ENCODE measurements at places on chromosomes 1 and 21.

GRCh38 chr1:235802573-235803346 is 63.9 kb downstream of the LYST start:
- no peak for DNase-seq

GRCh38 chr1:94793296-94793656 is 26.9 kb upstream of the SLC44A3 start:
- DNase-seq, result no peak

GRCh38 chr1:116693759-116694480 is 26.4 kb upstream of the IGSF3 start:
- DNase-seq, result no peak

DNA sequence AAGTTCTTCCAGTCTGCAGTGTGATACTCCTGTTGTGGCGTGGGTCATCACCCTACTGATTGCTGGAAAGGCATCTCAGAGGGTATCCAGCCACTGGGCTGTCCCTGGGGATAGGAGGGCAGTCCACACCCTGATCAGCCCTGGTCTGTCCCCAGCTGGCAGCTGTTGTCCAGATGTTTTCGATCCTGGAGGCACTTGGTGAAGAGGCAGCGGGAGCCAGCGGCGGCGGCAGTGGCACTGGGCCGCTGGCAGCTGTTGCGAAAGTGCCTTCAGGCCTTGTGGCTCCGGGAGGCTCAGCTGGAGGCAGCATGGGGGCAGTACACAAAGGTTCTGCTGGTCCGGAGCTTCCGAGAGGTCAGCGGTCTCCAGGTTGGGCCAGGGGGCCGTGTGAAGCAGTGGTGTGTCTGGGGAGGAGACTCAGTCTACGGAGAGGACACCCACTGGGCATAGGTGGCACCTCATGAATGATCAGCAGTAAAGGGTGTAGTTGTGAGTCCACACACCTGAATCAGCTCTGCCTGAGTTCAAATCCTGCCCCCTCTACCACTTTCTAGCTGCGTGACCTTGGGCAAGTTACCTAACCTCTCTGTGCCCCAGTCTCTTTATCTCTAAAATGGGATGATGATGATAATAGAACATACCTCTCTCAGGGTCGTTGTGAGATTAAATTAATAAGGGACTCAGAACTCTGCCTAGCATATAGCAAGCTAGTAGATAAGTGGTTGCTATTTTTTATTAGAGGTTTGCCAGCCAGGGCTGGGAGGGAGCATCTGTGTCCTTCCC is 6.1 kb downstream of the C1orf167 start:
- DNase-seq, result no peak

- DNase-seq, result peak; percentile 84
These were observed 378.9 kb downstream of the KCNH1 start for GRCh38 chr1:210754878-210755665.

- DNase-seq, result no peak
These were observed 56.7 kb upstream of the GFI1 start for GRCh38 chr1:92543131-92544055.

DNA sequence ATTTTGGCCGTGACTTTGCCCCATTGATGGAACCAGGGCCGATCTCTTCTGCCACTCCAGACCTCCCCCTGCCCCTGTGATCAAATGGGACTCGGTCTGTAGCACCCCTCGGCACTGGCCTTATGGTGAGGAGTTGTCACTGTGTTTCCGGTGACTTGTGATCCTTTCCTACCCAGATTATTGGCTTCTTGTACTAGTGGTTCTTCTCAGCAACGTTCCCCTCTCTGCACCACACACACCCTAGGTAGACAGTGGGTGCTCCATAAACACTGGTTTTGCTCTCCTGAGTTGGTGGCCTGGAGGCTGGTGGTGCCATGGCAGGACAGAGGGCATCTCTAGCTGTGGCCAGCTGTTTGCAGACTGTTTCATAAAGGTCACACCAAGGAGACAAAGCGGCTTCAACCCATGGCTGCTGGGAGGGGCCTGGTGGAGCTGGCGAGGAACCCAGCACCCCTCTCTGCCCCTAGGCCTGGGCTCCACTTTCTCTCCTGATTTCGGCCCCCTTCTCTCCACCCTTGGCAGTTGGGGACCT is 50.7 kb downstream of the DHRS3 start:
- DNase-seq, result no peak

GRCh38 chr1:161738627-161739287 is 10.8 kb upstream of the DUSP12 start:
- peak; percentile 10 for DNase-seq

DNA sequence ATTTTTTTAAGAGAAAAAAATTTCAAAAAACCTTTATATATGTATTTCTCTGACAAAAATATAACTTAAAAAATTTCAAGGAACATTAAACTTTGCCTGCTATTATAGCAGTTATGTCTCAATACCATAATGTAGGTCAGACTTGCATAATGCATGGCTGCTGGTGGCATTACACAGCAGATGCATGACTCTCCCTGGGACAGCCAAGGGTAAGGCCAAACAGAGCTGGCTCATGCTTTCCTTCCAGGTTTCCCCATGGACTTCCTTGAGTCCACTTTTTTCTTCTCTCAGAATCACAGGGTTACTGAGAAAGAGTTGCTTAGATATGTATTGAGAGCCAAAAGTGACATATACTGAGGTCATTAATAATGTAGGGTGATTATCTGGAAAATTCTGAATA is 43.7 kb downstream of the RHOU start:
- no peak for DNase-seq

- DNase-seq, result no peak
These were observed 205.2 kb downstream of the MATN1 start for GRCh38 chr1:30518186-30518585.

- peak; percentile 50 for DNase-seq
These were observed 31.4 kb downstream of the CLCA1 start for GRCh38 chr1:86499987-86500593.

DNA sequence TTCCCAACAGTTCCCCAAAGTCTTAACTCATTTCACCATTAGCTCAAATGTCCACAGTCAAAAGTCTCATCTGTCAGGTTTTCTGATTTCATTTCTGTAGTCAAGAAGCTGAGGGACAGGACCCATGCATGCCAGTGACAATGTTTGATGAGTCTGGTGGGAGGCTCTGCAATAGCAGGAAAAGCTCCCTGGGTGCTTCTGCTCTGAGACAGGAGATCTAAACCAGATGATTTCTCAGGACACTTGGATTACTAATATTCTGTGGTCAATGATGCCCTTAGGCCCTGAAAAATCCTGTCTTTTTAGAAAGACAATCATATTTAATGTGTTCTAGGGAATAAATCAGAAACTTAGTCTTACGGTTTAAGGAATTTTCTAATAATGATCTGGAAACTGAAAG is 56.4 kb downstream of the PCBP3 start:
- no peak for DNase-seq

- peak; percentile 71 for DNase-seq
These were observed 283.1 kb downstream of the LMX1A start for GRCh38 chr1:165073185-165074007.

DNA sequence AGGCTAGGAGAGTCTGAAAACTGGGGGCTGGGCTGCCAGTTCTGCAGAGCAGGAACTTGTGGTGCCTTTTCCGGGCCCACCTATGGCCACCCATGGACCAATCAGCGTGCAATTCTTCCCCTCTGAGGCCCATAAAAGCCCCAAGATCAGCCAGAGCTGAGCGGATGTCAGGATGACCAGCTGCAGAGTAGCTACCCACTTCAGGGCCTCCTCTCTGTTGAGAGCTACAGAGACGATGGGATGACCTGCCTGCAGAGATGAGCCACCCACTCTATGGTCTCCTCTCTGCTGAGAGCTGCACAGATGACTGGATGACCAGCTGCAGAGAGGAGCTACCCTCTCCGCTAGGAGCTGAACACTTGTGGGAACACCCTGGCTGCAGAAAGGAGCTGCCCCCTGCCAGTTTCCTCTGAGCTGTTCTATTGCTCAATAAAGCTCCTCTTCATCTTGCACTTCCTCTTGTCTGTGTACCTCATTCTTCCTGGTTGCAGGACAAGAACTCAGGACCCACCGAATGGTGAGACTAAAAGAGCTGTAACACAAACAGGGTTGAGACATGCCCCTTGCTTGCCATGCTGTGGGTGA is 12.8 kb upstream of the AADACL4 start:
- no peak for DNase-seq

DNA sequence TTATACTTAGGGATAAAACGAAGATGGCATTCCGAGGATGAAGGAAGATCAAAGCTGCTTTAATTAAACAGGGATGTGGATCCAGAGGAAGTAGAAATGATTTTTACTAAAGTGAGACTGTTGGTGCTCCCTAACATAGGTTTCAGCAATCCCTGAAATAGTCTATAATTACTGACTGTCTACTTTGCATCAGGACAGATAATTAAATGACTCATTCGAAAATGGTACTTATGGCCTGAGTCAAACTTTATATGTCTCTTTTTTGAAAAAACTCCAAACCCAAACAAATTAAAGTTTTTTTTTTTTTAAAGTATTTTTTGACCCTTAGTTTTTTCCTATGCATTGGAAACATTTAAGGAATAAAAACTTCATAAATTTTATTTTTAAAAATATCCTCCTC is 90.3 kb downstream of the LYST start:
- DNase-seq, result no peak

DNA sequence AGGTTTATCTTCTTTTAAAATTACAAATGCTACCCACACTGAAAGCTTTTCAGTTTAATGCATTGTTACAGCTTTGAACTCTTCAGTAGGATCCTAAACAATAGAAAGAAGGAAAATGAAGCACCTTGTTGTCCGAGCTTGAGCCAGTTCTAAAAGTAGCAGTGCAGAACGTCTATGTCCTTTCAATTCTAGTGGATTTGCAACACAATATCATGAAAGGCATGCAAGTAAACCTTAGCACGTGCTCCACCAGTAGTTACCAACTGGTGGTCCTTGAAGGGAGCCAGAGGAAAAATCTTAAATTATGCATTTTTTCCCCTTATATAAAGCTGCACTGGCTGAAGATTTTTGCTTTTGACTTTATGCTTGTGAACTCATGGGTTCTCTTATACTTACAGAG is 208.2 kb downstream of the NFIA start:
- no peak for DNase-seq

GRCh38 chr1:201650623-201650933 is 111.7 kb downstream of the NAV1 start:
- DNase-seq, result no peak

- no peak for DNase-seq
These were observed 482.4 kb upstream of the CAMK1G start for GRCh38 chr1:209101106-209101505.

DNA sequence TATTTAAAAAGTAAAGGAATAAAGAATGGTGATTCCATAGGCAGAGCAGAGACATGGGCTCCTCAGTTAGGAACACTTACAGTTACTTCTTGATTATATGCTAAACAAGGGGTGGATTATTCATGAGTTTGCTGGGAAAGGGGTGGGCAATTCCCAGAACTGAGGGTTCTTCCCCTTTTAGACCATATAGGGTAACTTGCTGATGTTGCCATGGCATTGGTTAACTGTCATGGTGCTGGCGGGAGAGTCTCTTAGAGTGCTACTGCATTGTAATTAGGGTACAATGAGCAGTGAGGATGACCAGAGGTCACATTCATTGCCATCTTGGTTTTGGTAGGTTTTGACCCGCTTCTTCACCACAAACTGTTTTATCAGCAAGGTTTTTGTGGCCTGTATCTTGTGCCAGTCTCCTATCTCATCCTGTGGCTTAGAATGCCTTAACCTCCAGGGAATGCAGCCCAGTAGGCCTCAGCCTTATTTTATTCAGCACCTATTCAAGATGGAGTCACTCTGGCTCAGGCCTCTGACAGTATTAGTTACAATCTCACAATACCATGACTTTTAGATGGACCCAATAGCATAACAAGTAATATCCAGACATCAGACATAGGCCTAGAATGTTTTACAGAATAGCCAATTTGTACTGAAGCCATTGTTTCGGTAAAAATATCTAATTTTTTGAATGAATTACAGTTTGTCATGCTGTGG is 106.8 kb downstream of the ZBTB18 start:
- no peak for DNase-seq

- DNase-seq, result no peak
These were observed 35.7 kb downstream of the KLHDC7A start for GRCh38 chr1:18516473-18516872.

GRCh38 chr1:181097242-181097641 is 8.7 kb downstream of the IER5 start:
- no peak for DNase-seq

DNA sequence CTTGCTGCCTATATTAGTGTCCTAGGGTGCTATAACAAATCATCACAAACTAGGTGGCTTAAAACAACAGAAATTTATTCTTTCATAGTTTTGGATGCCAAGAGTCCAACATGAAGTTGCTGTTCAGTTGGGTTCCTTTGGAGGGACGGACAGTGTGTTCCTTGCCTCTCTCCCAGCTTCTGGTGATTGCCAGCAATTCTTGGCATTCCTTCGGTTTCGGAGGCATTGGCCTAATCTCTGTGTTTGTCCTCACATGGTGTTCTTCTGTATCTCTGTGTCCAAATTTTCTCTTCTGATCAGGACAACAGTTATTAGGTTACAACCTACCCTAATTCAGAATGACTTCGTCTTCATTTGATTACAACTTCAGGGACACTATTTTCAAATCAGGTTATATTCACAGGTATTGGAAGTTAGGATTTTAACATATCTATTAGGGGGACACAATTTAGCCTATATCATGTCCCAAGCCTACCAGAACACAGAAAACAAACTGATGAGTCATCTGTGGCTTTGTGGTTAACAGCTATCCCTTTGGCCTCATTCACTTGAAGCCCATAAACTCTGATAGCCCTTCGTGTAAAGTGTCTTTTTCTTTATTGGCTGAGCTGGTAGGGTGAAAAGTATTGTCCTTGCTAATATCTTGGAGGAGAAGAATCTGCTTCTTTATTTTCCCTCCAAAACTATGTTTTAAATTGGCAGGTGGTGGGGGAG is 83.2 kb upstream of the PAPPA2 start:
- DNase-seq, result no peak

GRCh38 chr1:22839806-22840205 is 129.2 kb downstream of the EPHB2 start:
- DNase-seq, result no peak

DNA sequence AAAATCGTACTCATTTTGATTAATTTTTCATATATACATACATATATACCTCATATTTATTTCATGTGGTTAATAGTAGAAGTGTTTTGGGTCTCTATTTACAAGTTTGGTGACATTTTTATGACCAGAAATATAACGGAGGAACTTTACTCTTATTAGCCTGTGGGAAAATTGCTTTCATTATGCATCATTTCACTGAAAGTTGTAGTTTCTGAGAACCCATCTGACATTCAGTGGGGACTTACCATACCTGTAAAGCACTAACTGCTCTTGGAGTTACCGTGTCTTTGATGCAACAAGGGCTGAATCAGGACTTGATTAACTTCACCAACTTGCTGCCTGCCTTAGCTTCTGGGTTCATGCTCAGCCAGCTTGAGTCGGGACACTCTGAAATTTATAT is 49.9 kb upstream of the ITPKB start:
- DNase-seq, result no peak

Measured in NCI-H1105 (cell line).